Stimulated activated CD8-positive, alpha-beta memory T cell treated with anti-CD3 and anti-CD28 coated beads, Interleukin-4, amount 100 ng/mL, for 1 hour (primary cell): ENCODE measurements at places on chromosomes 12 and 14.

GRCh38 chr14:93010522-93011140 is 87.7 kb downstream of the CHGA start:
- no peak for DNase-seq

DNA sequence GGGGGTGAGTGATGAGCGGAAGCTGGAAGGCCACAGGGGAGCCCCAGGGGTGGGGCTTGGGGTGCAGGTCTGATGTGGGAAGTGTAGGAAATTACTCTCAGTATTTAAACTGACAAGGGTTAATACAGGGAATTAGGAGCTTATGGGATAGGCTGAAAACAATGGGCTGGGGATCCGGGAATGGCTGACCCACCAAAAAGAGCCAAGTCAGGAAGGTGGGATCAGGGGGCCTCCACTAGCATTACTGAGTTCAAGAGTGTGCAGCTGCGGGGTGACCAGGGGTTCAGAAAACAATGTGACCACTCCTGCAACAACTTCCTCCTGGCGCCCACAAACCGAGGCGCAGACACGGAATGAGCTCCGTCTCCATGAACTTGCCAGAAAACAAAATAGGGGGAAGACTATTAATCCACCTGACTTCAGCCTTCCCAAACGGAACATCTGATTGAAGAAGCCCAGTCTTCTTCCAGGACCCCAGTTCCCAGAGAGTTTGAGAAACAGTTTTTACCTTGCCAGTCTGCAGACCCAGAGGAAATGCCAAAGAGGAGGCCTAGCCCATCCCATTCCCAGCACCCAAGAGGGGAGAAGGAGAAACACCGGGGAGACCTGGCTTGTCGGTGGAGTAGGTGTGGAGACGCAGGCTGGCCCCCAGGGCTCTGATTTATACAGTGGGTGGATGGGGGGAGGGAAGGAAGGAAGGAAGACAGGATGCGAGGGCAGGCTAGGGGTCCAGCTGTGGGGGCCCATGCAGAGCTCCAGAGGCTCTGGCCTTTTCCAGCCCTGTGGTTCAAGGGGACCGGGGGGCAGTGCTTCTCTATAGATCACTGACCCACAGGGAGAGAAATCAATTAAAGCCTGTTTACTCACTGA is 16.5 kb upstream of the YY1 start:
- DNase-seq = no peak

DNA sequence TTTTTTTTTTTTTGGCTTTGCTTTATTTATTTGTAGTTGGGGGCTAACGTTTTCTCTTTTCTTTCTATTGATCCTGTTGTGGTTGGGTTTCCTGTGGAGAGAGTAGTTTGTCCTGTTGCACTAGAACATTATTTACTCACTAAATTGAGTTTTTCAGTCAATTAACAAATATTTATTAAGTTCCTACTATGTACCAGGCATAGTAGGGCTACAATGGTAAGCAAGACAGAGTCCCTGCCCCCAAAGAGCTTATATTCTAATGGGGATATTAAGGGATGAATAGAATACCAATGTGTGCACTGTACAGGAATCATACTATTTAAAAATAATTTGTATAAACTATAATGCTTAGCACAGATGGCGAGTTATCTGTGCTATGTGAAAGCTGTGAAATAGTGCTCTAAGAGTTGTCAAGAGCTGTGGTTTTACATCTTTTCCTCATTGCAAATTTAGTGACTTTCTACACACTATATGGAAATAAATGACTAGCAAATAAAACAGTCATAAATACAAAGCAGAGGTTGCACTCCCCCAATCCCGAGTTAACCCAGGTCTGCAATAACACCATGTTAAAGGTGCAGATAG is 94.9 kb downstream of the GPR135 start:
- DNase-seq = no peak

DNA sequence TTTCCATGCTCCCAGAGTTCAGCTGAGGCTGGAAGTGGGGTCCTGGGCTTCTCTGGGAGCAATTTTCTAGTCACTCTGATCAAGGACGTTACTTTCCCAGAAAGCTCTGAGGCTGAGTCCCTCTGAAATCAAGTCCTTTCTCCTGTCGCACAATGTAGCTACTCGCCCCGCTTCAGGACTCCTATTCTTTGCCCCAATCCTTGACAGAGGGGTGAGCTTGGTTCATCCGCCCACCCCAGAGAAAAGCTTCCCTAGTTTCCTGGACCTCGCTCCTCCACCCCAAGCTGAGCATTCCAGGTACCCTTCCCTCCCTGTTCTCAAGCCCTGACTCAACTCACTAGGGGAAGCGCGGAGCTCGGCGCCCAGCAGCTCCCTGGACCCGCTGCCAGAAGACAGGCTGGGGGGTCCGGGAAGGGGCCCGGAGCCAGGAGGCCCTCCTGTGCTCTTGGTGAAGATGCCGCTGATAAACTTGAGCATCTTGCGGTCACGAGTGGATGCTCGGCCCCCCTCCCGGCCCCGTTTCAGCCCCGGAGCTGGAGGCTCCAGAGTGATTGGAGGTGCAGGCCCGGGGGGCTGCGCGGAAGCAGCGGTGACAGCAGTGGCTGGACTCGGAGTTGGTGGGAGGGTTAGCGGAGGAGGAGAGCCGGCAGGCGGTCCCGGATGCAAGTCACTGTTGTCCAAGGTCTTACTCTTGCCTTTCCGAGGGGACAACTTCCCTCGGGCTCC is 1.6 kb downstream of the AGAP2 start:
- DNase-seq = no peak

GRCh38 chr14:99497341-99497740 is 16.1 kb downstream of the CCNK start:
- no peak for DNase-seq

- DNase-seq = no peak
These were observed 14.8 kb downstream of the IRAK3 start for GRCh38 chr12:66203820-66204219.

DNA sequence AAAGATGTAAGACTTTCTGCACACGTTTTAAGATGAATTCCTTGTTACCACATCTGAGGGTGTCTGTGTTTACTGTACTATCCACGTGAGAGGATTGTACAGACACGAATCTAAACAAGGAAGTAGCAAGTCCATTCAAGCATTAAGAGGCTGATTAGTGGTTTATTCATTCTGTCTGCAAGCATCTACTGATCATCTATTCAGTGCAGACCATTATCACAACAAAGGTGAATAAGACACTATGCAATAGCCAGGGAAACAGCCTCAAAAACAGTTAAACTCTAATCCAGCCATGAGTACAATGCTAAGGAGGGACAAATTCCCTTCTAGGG is 111.6 kb upstream of the PZP start:
- no peak for DNase-seq

GRCh38 chr12:53645165-53645564 is 19.0 kb upstream of the ATF7 start:
- no peak for DNase-seq
